Dermis microvascular lymphatic vessel endothelial cell (primary cell): ENCODE measurements at places on chromosomes 11 and 22.

- no peak for DNase-seq
Observed at GRCh38 chr11:61362542-61362875, 335 bp downstream of the TMEM138 start.

DNA sequence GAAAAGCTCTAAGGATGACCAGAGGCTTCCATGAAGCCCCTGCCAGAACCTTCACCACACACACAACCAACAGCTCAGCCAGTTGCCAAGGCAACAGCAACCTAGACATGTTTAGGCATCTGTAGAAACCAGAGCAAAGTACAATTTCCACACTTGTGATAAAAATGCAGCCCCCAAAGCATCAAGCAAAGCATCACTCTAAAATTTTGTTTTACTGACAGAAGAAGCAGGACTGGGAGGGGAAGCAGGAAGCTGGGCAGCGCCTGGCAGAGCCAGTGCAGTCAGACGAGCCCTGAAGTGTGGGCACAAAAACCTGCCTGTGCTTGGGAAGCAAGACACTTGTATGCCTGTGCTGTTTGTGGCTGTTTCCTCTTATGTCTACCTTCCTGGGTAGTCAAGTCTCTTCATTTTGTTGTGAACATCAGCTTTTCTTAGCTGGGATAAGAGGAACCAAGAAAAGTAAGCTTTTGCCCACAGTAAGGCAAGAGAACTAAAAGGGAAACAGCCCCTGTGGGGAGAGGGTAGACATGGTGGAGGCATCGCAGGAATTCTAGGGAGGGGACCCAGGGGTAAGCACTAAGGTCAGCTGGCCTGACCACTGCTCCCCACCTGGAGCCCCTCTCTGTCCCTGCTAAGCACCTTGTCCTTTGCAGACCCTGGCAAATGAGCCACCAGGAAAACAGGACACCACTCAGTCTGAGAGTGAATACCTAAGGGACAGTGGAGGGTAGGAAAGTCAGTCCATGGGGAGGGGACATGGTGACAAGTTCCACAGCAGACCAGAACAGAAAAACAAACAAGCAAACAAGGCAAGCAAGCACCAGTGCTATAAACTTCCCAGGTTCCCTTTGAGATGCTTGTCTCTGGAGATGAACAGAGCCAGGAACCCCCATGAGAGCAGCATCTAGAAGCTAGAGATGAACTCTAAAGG lies 13.4 kb downstream of the PACSIN2 start:
- no peak for DNase-seq

DNA sequence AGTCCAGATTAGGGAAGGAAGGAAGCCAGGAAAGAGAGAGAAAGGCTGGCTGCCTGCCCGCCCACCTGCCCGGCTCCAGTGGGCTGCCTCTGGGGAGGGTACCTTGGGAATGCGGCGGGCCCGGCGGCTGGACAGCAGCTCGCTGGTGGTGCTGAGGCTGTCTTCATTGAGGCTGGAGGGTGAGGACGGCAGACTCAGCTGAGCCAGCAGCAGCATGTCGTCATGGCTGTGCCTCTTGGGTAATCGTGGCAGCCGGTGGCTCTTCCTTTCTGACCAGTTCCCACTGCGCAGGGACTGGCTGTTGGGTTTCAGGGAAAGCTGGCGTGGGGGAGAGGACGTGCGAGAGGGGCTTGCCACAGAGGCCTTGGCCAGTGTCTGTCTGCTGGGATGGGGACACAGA lies 32.9 kb downstream of the RPL27A start:
- DNase-seq: peak; percentile 50

- DNase-seq: peak; percentile 26
Observed at GRCh38 chr11:14308114-14308896, 50.7 kb downstream of the RRAS2 start.

DNA sequence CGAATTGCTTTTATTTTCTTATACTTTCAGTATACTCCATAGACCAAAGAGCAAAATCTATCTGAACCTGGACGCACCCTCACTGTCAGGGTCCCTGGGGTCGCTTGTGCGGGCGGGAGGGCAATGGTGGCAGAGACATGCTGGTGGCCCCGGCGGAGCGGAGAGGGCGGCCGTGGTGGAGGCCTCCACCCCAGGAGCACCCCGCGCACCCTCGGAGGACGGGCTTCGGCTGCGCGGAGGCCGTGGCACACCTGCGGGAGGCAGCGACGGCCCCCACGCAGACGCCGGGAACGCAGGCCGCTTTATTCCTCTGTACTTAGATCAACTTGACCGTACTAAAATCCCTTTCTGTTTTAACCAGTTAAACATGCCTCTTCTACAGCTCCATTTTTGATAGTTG lies 1077.4 kb downstream of the BRD1 start:
- DNase-seq: no peak

- DNase-seq: no peak
Observed at GRCh38 chr11:61447601-61448551, 18.0 kb downstream of the SDHAF2 start.

DNA sequence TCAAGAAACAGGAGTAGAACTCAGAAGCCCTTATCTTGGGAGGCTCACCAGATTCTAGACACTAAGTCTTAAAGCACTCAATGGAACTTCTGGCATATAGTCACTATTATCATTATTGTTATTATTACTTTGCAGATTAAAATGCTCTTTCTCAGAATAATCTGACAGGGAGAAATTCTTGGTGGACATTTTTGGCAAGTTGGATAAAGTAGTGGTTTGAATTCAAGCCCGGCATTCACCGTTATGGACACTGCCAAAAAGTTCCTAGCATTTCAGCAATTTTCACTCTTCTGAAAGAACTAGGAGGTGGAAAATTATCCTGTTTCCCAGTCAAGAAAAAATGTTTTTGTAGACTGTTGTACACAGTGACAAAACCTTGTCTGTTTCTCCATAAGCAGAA lies 179.6 kb upstream of the ISX start:
- no peak for DNase-seq

DNA sequence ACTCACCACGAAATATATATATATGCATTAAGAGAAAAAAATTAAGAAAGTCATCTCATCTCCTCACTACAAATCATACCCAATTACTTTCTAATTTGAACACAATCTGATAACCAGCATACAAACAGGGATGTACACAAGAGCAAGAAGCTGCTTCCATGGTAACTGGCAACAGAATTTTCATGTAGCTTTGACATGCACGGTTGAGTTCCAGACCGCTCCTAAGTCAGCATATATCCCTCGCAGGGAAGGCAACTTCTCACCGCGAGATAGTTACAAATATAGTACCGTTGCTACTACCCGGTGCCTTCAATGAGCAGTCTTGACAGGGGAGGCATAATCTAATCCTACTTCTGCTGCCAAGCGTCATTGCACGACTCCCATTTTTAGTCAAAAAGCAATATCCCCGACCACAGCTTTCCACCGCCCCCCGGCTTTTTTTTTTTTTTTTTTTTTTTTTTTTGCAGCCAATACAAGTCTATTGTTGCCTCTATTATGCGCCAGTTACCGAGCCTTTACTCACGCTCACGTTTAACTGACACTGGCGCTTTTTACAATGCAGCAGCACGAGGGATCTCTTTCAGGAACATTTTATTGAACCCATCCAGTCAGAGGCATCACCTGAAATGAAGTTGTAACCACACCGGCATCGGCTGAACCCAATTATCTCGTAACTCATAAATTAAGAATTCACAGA lies 2.2 kb downstream of the CADM1 start:
- no peak for DNase-seq

GRCh38 chr22:31637447-31637890 lies 24.5 kb downstream of the PISD start:
- DNase-seq: no peak

DNA sequence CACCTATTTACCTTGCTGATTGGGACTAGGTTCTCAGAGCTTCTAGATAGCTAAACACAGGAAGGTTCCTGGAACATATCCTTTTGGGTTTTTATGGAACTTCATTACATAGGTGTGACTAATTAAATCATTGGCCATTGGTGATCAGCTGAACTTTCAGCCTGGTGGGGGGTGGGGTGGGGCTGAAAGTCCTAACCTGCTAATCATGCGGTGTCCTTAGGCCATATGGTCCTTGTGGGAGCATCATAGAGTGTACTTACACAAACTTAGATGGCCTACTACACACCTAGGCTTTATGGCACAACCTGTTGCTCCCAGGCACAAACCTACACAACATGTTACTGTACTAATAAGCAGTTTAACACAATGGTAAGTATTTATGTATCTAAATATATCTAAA lies 8.6 kb upstream of the SELENOH start:
- no peak for DNase-seq

GRCh38 chr11:60251485-60252212 lies 8.7 kb upstream of the MS4A4E start:
- peak; percentile 12 for DNase-seq

- no peak for DNase-seq
Observed at GRCh38 chr22:39815932-39816331, 77.6 kb downstream of the ENTHD1 start.

DNA sequence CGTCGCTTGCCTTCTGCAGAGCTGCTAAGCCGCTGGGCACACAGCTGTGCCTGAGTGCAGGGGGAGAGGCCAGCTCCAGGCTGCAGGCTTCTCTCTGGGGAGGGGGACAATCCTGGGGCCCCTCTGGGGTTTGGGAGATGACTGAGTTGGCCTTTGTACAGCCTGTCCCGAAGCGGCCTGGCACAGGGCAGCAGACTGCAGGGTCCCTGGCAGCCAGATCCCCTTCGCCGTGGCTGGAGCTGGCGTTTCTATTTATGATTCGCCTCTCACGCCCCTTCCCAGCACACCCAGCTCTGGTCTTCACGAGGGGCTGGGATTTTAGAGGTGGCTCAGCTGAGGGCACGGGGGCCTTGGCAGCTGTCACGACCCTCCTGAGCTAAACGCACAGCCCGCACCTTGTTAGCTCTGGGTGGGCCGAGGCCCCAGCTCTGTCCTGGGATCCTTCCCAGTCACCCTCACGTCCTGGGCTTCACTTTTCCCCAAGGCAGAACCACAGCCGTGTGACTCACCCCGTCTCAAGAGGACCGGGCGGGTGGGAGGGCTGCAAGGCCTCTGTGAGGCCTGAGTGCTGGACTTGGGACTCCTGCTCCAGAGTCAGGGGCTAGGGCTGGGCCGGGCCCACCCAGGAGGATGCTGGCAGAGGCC lies 18.4 kb downstream of the OSBPL5 start:
- DNase-seq: no peak

DNA sequence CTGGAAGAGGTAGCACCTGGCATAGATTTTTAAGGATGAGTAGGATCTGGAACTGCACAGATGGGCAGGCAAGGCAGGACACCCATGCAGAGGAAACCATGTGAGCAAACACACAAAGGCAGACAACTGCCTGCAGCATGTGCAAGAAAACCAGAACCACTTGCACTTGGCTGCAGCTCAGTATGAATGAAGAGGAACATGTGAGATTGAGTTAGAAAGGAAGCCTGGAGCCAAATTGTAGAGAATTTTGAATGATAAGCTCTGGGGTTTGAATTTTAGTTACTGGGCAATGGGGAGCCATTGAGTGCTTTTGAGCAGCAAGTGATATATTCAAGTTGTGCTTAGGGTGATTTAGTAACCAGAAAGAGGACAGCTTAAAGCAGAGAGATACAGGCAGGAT lies 583.4 kb downstream of the SOX6 start:
- DNase-seq: no peak

DNA sequence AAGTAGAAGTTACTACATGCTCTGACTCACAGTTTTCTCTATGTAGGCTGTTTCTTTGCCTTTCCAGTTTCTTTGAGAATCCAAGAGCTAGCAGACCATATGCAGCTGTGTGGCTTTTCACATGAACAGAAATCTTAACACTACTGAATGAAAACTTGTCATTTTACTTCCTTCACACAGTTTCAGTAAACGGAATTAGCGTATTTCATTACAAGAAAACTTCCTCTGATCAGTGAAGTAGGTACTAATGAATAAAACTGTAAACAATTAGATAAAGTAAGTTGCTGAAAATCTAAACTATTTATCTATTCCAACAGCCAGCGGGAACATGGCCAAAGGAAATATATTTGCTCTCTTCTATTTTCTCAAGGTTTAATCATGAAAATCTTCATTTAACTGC lies 953.2 kb downstream of the LRRC4C start:
- no peak for DNase-seq

- no peak for DNase-seq
Observed at GRCh38 chr22:20244691-20245576, 23.2 kb downstream of the RTN4R start.

- DNase-seq: no peak
Observed at GRCh38 chr11:128872594-128872993, 5.5 kb upstream of the KCNJ1 start.

DNA sequence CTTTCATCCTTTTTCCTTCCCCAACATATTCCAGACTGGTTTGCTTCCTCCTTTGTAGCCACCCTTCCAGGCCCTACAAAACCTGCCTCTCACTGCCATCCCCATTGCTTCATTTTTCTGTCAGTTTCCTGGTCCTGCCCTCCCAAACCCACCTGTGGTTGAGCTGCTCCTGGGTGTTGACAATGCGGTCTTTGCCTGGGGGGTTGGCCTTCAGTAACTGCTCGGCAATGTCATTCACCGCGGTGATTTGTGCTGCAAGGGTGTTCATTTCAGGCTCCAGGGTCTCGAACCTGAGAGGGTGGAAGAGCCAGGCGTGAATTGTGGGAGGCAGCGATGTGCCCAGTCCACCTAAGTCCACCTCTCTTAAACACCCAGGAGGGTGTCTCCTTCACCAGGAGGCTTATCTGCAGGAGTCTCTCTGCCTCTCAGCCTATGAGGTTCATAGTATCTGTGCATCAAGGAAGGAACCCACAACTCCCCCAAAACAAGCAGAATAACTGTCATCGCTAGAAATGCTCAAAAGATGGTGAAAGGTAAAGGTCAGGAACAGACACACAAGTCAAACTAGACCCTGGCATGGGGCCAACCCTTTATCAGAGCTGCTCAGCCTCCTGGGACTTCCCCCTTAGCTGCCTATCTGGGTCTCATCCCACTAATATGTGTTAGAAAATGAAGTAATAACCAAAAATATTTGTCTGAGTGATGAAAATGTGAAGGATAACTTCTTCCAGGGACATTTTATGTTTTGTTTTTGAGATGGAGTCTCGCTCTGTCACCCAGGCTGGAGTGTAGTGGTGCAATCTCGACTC lies 23.9 kb upstream of the RBM4B start:
- DNase-seq: peak; percentile 38

GRCh38 chr22:38177926-38178604 lies 3.6 kb downstream of the PLA2G6 start:
- peak; percentile 93 for DNase-seq

DNA sequence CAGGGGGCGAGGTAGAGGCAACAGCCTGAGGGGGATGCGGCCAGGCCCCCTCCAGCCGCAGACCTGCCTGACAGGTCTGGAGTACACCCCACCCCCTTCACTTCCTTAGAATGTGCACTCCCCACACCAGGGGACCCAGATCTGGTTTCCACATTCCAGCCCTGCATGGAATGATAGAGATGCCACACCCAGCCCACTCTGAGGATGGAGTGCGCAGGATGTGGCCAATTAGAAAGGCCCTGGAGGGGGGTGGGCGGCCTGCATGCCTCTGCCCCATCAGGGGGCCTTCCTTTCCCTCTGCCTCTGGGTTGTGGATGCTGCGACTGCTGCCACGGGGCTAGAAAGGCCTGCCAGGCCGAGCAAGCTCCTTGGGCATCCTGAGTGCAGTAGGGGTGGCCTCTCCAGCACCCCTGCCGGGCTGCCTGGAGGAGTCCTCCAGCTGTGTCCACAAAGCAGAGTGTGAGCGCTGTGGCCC lies 28.2 kb upstream of the MGAT3 start:
- DNase-seq: no peak

DNA sequence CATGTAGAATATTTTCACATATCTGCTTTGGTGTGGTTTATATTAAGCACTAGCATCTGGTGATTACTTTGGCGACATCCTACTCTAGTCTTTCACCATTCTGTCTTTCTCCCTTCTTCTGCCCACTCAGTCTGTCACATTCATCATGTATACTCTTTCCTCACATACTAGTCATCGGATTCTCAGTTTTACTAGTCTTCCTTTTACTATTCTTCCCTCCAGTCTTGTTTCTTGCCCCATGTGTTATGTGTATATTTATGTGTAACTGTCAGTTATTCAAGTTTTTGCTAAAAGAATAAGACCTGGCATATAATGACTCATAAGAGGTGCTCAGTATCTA lies 4.6 kb upstream of the DIXDC1 start:
- no peak for DNase-seq
